ENCODE measurements at places on chromosomes 7 and 10. TPM values are rescaled to one million over a fixed set of nuclear protein-coding genes. Genes with fewer than 3 reads are reported as not detected.

The SMO gene
- total RNA-seq = 9.9 TPM

The FAM171A1 gene
- 7.8 TPM for total RNA-seq

The CCL26 gene
- 0.93 TPM for total RNA-seq

The ALOX5 gene
- total RNA-seq = 16.0 TPM

The LRIT1 gene
- total RNA-seq = not detected

The PTF1A gene
- total RNA-seq = not detected

The PNLIPRP1 gene
- not detected for total RNA-seq

The INTS1 gene
- 29.0 TPM for total RNA-seq

The TMEM176B gene
- 162 TPM for total RNA-seq

The UCN3 gene
- total RNA-seq = not detected

The TRIM73 gene
- 0.48 TPM for total RNA-seq

The PPP1R17 gene
- not detected for total RNA-seq

The GPR37 gene
- 1.1 TPM for total RNA-seq

The NYAP1 gene
- 1.5 TPM for total RNA-seq

The TLX1 gene
- total RNA-seq = not detected

The NPC1L1 gene
- total RNA-seq = not detected

The MLXIPL gene
- total RNA-seq = 1.3 TPM

The REEP3 gene
- 42.7 TPM for total RNA-seq

The NKX1-2 gene
- not detected for total RNA-seq

The PEX1 gene
- total RNA-seq = 15.4 TPM

The SAP25 gene
- not detected for total RNA-seq

The LEP gene
- 0.22 TPM for total RNA-seq

The PILRA gene
- total RNA-seq = 6.2 TPM

The CPEB3 gene
- total RNA-seq = 11.4 TPM

The VENTX gene
- total RNA-seq = 0.63 TPM

The SPDYE1 gene
- not detected for total RNA-seq

The NEUROD6 gene
- not detected for total RNA-seq

The SLC26A3 gene
- not detected for total RNA-seq

The PLXNA4 gene
- total RNA-seq = 9.5 TPM

The FFAR4 gene
- total RNA-seq = 0.31 TPM

The CRTAC1 gene
- 3.5 TPM for total RNA-seq

The NUDCD3 gene
- 50.6 TPM for total RNA-seq

The SPDYE9 gene
- not detected for total RNA-seq

The HTR5A gene
- total RNA-seq = not detected

The CUBN gene
- total RNA-seq = 0.15 TPM

The CYP2W1 gene
- not detected for total RNA-seq

The CLDN4 gene
- total RNA-seq = 0.41 TPM

The PRTFDC1 gene
- 5.6 TPM for total RNA-seq

The ATRNL1 gene
- 4.5 TPM for total RNA-seq

The CCDC146 gene
- 3.6 TPM for total RNA-seq

The SRI gene
- 63.4 TPM for total RNA-seq

The TRIM50 gene
- total RNA-seq = not detected

The A1CF gene
- not detected for total RNA-seq

The ENTPD7 gene
- 3.5 TPM for total RNA-seq

The ITIH2 gene
- total RNA-seq = not detected

The GTF2IRD2 gene
- total RNA-seq = 13.3 TPM

The PAPOLB gene
- total RNA-seq = 0.11 TPM

The PHF14 gene
- total RNA-seq = 14.3 TPM

The JAKMIP3 gene
- total RNA-seq = 0.20 TPM

The CCDC136 gene
- 8.5 TPM for total RNA-seq

The TMEM213 gene
- not detected for total RNA-seq

The OR2F1 gene
- not detected for total RNA-seq
